ENCODE measurements at places on chromosomes 12 and 14.
A peak's percentile ranks its signal among the peaks of the same experiment; 100 is the strongest.

DNA sequence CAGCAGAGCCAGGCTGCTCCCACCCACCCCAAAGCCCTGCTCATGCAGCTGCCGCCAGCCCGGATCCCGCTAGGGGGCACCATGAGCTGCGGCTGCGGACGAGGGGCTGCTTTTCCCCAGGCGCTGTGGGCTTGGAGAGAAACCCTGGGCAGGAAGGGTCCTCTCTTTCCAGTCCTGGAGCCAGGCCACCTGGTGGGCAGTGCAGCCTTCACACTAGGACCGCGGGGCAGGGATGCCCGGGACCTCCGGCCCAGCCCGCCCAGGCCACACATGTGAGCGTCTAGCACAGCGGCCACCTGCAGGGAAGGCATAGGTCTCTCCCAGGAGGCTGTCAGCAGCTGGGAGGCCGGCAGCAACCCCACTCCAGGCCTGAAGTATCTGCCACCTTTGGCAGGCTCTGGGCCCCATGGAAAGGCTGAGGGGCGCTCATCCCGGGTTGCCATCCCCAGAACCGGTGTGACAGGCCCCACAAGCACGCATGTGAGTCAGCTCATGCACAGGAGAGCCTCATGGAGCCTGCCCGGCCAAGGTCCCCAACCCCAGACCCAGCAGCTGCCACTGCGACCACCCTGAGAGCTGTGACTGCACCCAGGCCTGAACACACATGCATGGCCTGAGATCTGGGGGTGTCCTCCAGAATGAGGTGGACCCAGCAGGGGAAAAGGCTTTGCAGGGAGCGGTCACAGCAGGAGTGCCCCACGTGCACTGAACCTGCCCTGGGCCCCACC lies 280.0 kb upstream of the RTL1 start:
- peak; percentile 26 for DNase-seq

DNA sequence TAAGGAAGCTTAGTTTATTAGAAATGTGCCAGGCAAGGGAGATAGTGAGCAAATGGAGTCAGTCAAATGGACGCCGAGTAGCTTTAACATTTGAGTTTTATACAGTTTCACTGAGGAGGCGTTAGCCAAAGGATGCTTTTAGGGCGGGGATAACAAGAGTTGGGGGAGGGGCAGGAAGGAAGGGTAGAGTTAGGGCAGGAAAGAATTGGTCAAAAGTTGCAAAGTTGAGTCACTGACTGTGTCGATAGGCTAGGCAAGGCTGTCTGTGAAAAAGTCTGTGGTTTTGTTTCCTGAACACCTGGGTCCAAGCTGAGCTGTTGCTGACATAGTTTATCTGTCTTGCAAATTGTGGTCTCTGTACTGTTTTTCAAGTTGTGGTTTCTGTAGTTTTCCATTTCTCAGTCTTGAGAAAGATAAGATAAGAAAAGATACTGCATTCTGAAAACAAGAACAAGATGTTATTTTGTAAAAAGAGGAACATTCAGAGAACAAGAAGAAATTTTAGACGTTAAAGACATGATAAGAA lies 62.6 kb upstream of the RESF1 start:
- DNase-seq = no peak

- no peak for DNase-seq
Measured at GRCh38 chr12:46744283-46744682, 81.5 kb downstream of the SLC38A4 start.

GRCh38 chr14:97709552-97709951 lies 912.4 kb downstream of the VRK1 start:
- DNase-seq = no peak

GRCh38 chr14:80522936-80523335 lies 311.6 kb upstream of the DIO2 start:
- DNase-seq = no peak

GRCh38 chr14:68476212-68477109 lies 316.4 kb downstream of the ZFP36L1 start:
- no peak for DNase-seq

DNA sequence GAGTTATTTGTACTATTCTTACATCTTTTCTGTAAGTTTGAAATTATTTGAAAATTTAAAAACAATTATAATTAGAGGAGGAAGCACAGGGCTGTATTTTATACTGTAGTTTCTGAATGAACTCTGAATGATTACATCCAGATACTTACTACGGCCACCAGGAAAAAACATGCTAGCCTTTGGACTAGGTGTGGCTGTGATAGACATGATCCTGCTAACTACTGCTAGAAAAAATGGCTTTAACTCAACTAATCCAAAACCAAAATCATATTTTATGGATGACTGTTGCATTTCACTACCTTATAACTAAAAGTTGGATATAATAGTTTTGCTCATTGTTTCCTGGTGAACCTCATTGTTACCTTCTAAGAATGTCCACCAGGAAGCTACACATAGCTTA lies 15.1 kb upstream of the SLC25A3 start:
- no peak for DNase-seq

- DNase-seq = no peak
Measured at GRCh38 chr14:84477996-84478395, 1051.9 kb upstream of the FLRT2 start.

GRCh38 chr14:22888662-22889061 lies 5.6 kb downstream of the REM2 start:
- DNase-seq = no peak

DNA sequence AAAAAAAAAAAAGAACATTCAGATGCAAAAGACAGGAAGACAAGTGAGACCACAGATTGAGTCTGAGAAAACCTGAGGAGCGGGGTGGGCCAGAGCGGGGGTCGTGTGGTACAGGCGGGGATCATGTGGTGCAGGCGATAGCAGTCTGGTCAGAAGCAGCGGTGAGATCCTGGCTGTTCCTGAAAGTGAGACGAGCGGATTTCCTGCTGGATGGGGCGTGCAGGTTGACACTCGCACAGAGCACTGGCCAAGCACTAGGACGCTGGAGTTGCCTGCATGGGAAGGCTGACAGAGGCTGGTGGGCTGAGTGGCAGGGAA lies 35.7 kb downstream of the CDC42BPB start:
- DNase-seq = no peak

GRCh38 chr14:100607611-100607956 lies 20.4 kb upstream of the BEGAIN start:
- DNase-seq = no peak

GRCh38 chr12:15939111-15939510 lies 28.0 kb downstream of the DERA start:
- DNase-seq = no peak

DNA sequence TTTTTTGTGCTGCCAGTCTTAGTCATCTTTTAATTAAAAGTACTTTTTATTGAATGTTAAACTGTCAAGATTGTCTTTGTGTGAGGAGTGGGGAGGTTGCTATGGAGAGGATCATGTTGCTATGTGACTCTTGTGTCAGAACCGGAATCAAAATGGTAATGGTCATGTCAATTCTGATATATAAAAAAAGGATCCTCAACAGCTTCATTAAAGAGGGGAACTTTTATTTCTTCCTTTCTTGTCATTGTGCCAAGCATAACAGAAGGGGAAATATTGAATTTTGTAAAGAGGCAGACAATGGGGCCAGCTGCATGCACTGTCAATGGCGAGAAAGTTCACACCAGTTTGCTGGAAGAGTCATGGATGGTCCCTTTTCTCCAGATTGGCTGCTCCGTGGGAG lies 564.8 kb downstream of the VRK1 start:
- DNase-seq = no peak

DNA sequence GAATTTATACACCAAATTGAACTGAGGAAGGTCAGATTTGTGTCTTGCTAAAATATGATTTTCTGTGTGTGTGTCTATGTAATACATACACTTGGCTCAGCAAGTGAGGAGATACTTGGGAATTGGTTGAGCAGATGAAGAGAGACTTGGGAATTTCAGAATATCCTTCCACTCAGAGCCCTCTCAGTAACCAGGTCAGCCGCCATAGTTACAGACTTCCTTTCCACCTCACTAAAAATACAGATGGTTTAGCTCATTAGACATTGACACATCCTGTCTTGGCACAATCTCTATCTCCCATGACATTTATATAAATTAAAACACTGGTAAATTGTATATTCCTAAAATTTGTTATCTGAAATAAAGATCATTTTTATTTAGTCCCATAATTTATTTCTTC lies 15.9 kb downstream of the PIK3C2G start:
- DNase-seq = no peak

GRCh38 chr12:132710405-132711079 lies at the start of gene PGAM5:
Gene PGAM5 (plus strand): TSS chr12:132710842. CDS start chr12:132710877, 35 bp downstream.
- peak; percentile 90 for DNase-seq

DNA sequence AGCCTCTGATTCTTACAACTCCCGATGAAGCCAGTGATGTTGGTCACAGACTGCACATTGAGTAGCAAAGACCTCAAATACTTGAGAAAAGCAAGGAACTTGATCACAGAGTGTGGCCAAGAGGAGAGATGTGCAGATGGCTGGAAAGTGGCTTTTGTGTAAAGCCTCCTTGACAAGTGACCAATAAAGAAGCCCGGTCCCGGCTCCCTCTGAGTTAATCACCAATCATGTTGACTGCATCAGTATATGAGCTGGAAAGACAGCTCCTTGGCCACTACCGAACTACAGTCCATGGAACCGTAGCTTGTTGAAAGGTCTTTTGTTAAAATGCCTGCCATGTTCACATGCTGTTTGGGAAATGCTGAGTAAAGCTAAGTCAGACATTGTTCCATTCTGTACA lies 23.7 kb upstream of the SERPINA6 start:
- DNase-seq = no peak

GRCh38 chr12:47828976-47829482 lies 9.3 kb upstream of the HDAC7 start:
- DNase-seq = no peak

Measured in SHP77 (cell line).